NCI-H187 treated with DMSO at 0.1 percent for 48 hours (cell line): ENCODE measurements at places on chromosomes 13 and 19.

GRCh38 chr19:18665771-18666202, 17.7 kb upstream of the CRTC1 start:
- DNase-seq, result no peak

DNA sequence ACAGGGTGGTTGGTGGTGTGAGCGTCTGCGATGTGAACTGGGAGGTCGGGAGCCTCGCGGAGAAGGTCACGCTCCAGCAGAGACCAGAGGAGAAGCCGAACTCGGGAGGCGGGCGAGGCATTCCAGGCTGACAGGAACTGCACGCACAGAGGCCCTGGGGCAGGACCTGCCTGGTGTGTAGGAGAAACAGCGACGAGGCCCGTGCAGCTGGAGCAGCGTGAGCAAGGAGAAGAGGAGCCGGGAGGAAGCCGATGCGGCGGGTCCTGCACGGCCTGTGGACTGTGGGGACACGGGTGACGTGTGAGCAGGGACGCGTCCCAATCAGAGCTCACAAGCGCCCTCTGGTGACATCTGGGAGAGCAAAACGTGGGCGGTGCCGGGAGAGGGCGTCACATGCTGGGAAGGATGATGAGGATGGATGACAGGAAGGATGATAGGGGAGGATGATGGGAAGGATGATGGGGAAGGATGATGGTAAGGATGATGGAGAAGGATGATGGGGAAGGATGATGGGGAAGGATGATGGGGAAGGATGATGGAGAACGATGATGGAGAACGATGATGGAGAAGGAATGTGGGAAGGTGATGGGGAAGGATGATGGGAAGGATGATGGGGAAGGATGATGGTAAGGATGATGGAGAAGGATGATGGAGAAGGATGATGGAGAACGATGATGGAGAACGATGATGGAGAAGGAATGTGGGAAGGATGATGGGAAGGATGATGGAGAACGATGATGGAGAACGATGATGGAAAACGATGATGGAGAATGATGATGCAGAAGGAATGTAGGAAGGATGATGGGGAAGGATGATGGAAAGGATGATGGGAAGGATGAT, 16.1 kb upstream of the MADCAM1 start:
- DNase-seq, result no peak

DNA sequence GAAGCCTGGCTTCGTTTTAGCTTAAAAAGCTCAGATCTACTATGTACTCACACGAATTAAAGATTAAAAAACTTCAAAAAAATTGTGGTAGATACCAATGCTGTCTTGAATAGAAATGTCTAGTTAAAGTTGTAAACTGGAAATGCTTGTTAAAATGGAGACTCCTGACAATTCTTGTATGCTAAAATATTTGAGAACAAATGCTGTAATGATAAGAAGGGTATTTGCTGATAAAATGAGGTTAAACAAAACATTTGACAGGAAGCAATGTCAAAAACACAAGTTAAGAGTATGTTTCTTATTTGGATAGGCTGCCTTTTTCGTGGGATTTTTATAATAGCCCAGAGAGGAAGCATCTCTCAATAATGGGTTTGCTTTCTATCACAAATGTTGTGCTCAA, 48.0 kb upstream of the POSTN start:
- DNase-seq, result no peak

DNA sequence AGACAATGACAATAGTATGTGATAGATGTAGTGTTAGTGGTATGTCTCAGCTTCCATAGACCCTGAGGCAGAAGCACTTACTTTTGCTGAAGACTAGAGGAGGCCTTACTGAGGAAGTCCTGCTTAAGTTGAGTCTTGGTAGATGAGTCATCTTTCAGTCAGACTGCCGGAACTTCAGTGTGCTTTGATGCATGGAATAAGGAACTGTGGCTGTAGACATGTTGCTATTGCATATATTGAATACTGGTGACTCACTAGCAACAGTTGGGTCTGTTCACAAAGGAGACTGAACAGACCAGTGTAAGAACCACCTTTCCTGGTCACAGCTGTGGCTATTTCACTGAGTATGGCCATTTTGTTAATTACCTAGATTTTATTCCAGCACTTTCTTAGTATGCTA, 1000.6 kb downstream of the OLFM4 start:
- no peak for DNase-seq

DNA sequence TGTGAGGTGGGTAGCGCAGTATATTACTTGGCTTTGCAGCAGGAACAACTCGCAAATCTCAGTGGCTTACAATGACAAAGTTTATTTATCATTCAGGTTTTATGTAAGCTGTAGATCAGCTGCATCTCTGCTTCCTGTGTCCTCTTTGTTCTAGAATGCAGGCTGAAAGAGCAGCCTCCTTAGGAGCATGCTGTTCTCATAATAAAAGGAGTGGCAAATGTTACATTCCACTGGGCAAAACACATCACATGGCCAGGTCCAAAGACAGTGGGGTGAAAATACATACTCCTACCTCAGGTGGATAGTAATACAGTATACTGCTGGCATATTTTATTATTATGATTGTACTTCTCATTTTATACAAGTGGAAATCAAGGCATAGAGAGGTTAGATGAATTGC, 1.2 kb upstream of the CSNK1A1L start:
- DNase-seq, result no peak

GRCh38 chr13:48831248-48831647, 144.5 kb upstream of the FNDC3A start:
- no peak for DNase-seq

- no peak for DNase-seq
These were observed 131.1 kb upstream of the GJB6 start for GRCh38 chr13:20363172-20363571.

- DNase-seq, result no peak
These were observed 12.4 kb downstream of the ERFL start for GRCh38 chr19:41915776-41916414.
